ENCODE measurements at places on chromosomes 1 and 21.

DNA sequence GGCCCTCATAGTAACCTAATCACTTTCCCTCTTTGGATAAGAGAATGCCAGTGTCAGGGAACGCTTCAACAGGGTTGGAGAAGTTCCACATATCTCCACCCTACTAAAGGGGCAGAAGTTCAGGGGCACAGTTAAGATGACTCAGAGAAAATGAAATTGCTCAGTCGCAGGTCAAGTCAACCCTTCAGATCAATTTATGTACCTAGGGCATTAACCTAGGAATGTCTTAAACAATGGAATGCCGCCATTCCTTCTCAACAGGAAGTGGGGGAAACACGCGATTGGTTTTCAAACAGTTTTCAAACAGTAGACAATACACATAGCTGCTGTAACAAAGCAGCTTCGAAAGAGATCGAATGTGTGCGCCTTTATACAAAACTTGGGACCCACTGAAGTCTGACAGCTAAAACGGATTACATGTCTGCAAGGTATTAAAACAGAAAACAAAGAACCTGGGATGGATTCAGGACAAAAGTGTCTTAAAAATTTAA lies 897 bp downstream of the SLC25A24 start:
- no peak for DNase-seq

DNA sequence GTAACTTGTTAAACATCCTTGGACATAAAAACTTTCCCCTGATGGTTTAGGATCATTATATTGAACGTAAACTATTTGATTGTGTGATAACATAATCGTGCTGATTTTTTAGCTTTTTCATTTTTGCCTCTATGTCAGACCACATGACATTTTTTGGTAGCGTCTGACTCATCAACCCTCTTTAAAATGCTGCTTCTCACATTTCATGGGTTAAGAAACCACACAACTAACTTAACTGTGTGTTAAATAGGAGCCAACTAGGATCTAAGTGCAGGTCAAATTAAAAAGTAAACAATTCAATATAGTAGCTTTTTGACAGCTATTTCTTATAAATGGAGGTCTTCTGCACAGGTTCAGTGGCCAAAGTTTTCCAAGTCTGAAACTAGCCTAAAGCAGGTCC lies 9.8 kb downstream of the BTG3 start:
- DNase-seq: no peak

GRCh38 chr1:94531664-94532063 lies 9.9 kb downstream of the F3 start:
- no peak for DNase-seq

DNA sequence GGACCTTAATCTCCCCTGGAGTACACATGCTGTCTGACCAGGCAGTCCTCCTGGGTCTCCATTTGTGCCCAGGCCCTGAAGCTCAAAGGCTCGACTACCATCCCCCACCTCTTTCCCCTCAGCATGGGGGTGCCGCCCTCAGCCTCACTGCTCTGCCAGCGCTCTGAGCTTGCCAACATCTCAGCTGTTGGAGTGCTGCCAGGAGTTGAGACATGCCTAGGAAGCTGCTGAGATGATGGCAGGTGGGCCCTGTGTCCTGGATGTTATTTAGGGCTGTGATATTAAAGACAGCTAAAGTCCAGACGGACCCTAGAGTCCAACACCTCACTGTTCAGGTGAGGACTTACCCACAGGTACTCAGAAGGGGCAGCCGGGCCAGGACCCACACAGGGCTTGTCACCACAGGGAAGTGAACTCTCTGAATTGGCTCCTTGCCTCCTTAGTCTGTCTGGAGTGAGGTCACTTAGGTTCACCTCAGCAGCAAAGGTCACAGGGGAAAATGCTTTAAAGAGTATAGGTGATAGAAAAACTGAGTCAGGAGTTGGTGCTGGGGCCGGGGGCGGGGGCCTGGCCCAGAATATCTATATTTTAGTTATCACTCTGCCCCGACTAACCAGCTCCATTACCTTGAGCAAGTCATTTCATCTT lies 19.7 kb upstream of the KCNC4 start:
- peak; percentile 52 for DNase-seq

- DNase-seq: no peak
Observed at GRCh38 chr1:242242983-242243382, 244.1 kb upstream of the MAP1LC3C start.

DNA sequence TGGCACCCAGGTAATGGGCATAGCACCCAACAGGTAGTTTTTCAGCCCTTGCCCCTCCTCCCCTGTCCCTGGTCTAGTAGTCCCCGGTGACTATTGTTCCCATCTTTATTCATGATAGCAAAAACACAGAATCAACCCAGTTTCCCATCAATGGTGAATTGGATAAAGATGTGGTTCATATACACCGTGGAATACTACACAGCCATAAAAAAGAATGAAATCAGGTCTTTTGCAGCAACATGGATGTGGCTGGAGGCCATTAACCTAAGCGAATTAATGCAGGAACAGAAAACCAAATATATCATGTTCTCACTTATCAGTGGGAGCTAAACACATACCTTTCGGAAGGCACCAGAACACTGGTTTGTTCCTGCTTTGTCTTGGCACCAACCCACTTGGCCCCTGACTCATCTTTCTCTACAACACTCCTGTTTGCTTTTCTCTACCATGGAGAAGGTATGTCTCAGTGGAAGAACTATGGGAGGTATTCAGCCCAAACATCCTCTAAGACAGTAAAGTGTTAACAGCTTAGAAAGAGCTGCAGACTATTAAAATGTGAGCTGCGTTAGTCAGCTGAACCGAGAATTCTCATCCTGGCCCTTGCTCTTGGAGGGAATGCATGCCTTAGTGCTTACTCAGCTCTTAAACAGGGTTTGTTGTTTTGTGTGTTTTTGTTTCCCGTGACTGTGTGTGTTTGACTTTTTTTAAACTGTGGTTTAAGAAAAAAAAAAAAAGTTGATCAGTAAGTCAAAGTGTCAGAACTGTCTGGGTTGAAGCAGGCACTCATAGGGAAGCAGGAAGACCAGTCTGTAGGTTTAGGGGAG lies 203.0 kb downstream of the TOMM20 start:
- no peak for DNase-seq

GRCh38 chr1:215022741-215023141 lies 59.8 kb upstream of the KCNK2 start:
- no peak for DNase-seq

GRCh38 chr1:116289193-116289592 lies 83.9 kb upstream of the ATP1A1 start:
- no peak for DNase-seq

DNA sequence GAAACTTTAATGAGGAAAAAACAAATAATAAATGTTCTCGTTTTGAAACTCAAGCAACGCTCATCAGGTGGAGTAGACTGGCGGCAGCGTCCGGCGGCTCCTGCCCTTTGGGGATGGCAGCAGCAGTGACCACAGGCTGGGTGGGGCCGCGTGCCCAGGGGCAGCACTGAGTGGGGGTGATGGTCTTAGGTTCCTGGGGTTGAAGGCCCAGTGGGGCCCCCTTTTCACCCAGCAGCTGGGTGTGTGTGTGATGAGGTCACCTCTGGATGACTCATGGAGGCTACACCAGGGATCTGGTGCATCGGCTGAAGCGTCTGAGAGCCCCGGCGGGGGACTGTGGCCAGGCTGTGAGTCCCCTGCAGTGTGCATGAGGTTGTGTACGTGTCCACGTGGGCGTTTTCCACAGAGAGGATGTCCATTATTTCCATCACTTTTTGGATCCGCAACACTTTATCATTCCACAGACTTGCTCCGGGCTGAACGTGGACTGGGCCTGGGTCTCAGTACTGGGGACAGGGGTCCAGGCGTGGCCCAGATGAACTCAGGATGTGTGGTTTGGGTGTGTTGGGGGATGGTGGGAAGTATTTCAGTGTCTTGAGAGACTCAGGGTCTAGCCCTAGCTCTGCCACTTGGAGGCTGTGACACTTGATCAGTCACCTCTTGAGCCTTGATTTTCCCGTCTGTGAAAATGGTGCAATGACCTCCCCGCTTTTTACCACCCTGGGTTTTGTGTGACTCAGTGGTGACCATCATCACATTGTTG lies 25.6 kb downstream of the LDLRAP1 start:
- peak; percentile 31 for DNase-seq

GRCh38 chr1:22239378-22239777 lies 96.5 kb upstream of the WNT4 start:
- no peak for DNase-seq

DNA sequence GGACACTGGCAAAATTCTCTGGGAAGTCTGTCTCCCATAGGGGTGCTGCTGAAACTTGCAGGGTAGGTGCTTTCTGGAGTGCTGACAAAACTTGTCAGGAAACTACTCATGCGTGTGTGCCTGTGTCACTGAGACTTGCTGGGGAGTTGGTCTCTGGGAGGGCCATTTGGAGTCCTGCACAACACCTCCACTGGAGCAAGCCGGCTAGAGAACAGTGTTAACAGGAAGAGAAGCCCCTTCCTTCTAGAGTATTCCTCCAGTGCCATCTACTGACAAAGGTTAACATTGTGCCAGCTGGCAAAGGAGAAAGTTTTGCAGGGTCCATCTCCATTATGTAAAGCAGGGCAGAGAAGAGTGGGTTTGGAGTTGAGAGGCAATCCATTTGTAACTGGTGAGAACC lies 30.0 kb downstream of the ZMYM4 start:
- peak; percentile 18 for DNase-seq

GRCh38 chr1:7868070-7868780 lies 15.4 kb upstream of the UTS2 start:
- no peak for DNase-seq

GRCh38 chr1:23548704-23549143 lies 10.6 kb downstream of the ID3 start:
- peak; percentile 39 for DNase-seq

DNA sequence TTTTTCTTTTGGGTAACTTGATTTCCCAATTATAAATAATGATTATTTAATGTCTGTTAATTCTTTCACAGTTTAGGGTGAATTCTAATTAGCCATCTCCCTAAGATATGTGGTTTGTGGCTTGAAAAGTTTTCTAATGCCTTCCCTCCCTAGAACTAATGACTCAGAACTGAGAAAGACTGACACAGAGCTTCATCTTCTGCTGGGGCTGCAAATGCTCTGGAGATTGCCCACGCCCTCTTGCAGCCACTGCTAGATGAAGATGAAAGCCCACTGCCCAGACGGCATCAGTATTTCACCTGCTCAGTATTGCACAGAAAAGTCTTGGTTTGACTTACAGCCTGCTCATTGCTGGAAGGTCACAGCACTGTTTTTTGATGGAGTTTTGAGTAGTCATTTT lies 101.5 kb downstream of the ST6GALNAC3 start:
- DNase-seq: no peak

DNA sequence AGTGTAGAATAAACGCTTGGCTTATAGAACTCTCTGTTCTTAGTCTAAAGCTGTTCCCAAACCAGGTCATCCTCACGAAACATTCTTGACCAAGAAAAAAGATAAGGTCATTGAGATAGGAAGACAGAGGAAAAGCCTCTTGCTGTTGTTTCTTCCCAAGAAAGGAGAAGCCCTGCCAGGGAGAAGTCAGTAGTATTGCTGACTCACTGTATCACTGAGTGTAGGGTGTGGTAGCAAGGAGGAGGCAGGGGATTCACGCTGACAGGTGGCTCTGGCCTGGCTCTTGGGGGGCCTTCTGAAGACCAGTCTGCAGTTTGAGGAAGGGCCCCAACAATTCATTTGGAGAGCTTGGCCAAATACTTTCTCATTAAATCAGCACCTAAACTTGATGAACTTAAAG lies 97.8 kb downstream of the CD247 start:
- DNase-seq: no peak

GRCh38 chr1:55284856-55285255 lies 69.7 kb upstream of the USP24 start:
- peak; percentile 13 for DNase-seq

DNA sequence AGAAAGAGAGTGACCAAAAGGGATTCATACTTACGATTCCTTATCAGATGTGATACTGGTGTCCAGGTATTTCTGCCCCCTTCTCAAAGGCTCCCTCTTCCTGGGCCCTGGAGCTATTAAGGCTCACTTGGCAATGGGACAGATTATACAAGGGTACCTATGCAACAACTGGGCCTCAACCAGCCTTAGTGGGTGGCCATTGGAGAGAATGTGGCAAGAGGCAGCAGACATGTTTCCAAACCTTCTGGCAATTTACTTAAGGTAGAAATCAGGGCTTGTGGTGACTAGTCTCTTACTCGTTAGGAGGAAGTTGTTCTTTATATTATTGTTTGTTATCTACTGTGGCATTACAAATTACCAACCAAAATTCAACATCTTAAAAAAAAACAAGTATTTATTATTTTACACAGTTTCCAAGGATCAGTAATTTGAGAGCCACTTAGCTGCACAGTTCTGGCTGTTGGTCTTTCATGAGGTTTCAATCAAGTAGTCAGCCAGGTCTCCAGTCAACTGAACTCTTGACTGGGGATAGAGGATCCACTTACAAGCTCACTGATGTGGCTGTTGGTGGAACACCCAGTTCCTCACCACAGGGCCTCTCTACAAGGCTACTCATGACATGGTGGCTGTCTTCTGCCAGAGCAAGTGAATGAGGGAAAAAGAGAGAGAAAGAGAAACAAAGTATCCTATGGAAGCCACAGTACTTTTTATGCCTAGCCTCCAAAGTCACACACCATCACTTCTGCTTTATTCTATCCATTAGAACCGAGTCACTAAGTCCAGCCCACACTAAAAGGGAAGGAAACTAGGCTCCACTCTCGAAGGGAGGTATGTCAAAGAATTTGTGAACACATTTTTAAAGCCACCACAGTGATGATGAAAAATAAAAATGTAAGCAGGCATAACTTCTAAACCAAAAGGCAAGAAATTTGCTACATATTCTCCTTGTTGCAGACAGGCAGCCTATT lies 10.7 kb downstream of the ZNF648 start:
- no peak for DNase-seq

DNA sequence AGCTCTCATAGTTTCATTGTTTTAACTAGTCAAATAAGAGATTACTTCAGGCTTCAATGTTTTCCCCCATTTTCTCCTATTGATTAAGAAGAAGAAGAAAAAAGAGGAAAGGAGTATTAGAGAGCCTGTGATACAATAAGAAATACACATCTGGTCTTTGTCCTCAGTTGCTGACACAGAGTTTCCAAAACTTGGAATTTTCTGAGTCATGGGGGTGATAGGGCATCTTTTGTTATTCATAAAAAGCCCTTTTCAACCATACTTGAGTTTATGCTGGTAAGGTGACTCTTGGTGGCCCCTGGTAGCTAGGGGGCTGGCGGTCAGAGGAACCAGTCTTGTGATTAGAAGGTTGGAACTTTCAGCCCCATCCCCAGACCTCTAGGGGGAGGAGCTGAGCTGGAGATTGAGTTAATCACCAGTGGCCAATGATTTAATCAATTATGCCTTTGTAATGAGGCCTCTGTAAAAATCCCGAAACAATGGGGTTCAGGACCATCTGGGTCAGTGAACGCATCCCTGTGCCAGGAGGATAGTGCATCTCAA lies 28.9 kb upstream of the KLF18 start:
- no peak for DNase-seq

GRCh38 chr1:172970186-172970585 lies 80.6 kb downstream of the TNFSF18 start:
- no peak for DNase-seq

GRCh38 chr1:47223174-47223920 lies 8.7 kb downstream of the TAL1 start:
- DNase-seq: no peak

DNA sequence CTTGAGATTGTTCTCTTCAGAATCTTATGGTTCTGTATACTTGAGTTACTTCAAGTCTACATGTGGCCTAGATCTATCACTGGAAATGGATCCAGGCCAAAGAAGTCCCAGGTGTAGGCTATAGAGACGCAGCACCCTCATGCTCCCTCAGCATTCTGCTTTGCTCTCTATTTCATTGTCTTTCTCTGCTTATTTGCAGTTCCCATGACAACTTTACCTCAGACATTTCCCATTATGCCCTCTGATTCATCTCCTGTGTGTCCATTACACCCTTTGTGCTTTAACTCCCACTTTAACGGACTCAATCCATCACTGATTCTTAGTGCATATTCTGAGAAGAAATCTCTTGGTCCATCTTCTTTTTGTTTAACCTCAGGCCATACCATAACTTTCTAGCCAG lies 236.9 kb upstream of the NRIP1 start:
- no peak for DNase-seq
